CD4-positive, alpha-beta T cell (primary cell): ENCODE measurements at places on chromosomes 11 and 22. TPM values are rescaled to one million over a fixed set of nuclear protein-coding genes. Genes with fewer than 3 reads are reported as not detected.

- no peak overlapping the region for H3K27ac ChIP-seq
- no peak overlapping the region for H3K4me3 ChIP-seq
- no peaks in the 10 kb centered on the region for H3K36me3 ChIP-seq
- no peak for DNase-seq
- peaks cover 3% of the 10 kb centered on the region for H3K4me1 ChIP-seq
- H3K27me3 ChIP-seq, result no peaks in the 10 kb centered on the region
Observed at GRCh38 chr11:45798793-45799441, 6.0 kb upstream of the SLC35C1 start.

GRCh38 chr11:59216641-59217564 is 4.2 kb upstream of the MPEG1 start:
- H3K36me3 ChIP-seq, result no peaks in the 10 kb centered on the region
- H3K4me1 ChIP-seq, result peaks cover 9% of the 10 kb centered on the region
- no peak for DNase-seq
- no peaks in the 10 kb centered on the region for H3K27me3 ChIP-seq

DNA sequence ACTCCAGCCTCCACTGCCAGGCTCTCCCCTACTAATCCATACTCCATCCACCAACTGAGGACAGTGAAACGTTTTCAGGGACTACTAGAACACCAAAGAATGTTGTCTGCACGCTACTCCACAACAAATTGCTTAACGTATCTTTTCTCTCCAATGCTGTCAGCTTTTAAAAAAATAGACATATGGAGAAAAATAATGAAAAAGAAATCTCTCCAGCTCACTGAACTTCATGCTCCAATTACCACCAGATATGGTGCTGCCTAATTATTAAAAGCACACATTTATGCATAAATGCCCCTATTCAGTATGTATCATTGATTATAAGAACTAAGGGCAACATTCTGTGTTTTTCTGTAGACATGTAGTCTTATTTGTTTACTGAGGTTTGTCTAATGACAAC is 672.2 kb upstream of the ANO3 start:
- no peak overlapping the region for H3K27ac ChIP-seq
- no peaks in the 10 kb centered on the region for H3K4me1 ChIP-seq
- no peaks in the 10 kb centered on the region for H3K27me3 ChIP-seq
- H3K4me3 ChIP-seq, result no peak overlapping the region

- no peak for DNase-seq
- H3K4me3 ChIP-seq, result no peak overlapping the region
- H3K27ac ChIP-seq, result no peak overlapping the region
- H3K4me1 ChIP-seq, result no peaks in the 10 kb centered on the region
- no peaks in the 10 kb centered on the region for H3K36me3 ChIP-seq
- H3K27me3 ChIP-seq, result no peaks in the 10 kb centered on the region
Observed at GRCh38 chr11:94665116-94665659, 98.0 kb downstream of the PIWIL4 start.

- no peaks in the 10 kb centered on the region for H3K4me1 ChIP-seq
- H3K27me3 ChIP-seq, result no peaks in the 10 kb centered on the region
- no peaks in the 10 kb centered on the region for H3K36me3 ChIP-seq
- DNase-seq, result no peak
- no peak overlapping the region for H3K4me3 ChIP-seq
- no peak overlapping the region for H3K27ac ChIP-seq
Observed at GRCh38 chr11:41955066-41955465, 495.6 kb upstream of the LRRC4C start.

GRCh38 chr11:118807800-118808778 is 17.1 kb upstream of the DDX6 start:
- H3K27ac ChIP-seq, result no peak overlapping the region
- H3K4me1 ChIP-seq, result no peaks in the 10 kb centered on the region
- no peaks in the 10 kb centered on the region for H3K27me3 ChIP-seq
- no peak for DNase-seq

- H3K36me3 ChIP-seq, result no peaks in the 10 kb centered on the region
- no peaks in the 10 kb centered on the region for H3K4me1 ChIP-seq
- no peak overlapping the region for H3K4me3 ChIP-seq
- no peaks in the 10 kb centered on the region for H3K27me3 ChIP-seq
- no peak overlapping the region for H3K27ac ChIP-seq
Observed at GRCh38 chr11:11608783-11609232, 13.0 kb downstream of the GALNT18 start.

DNA sequence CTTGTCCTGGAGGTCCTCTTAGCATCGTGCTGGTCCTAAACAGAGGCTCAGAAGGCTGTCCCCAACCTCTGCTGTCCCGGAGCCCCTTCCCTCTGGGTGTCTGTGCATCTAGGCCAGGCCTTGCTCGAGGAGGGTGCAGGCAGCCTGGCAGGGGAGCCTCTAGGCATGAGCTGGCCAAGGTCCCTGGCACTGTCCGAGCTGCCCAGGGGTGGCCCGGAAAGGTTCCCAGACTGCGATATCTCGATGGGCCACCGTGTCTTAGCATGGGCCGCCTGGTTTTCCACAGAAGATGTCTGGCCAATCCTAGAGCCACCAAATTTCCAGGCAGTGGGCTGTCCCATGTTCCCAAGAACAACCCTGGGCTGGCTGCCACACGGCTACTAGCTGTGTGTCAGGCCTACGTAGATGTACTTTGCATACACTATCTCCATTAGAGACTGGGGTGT is 24.6 kb upstream of the SMIM38 start:
- no peak overlapping the region for H3K27ac ChIP-seq
- no peaks in the 10 kb centered on the region for H3K36me3 ChIP-seq
- H3K4me3 ChIP-seq, result no peak overlapping the region
- H3K27me3 ChIP-seq, result no peaks in the 10 kb centered on the region

GRCh38 chr22:20887375-20887774 is 28.6 kb downstream of the SNAP29 start:
- peaks cover 53% of the 10 kb centered on the region for H3K36me3 ChIP-seq
- no peak overlapping the region for H3K4me3 ChIP-seq
- H3K27ac ChIP-seq, result no peak overlapping the region
- no peaks in the 10 kb centered on the region for H3K4me1 ChIP-seq
- H3K27me3 ChIP-seq, result no peaks in the 10 kb centered on the region
- no peak for DNase-seq

GRCh38 chr11:124876818-124877630 is 11.8 kb downstream of the ROBO3 start:
- H3K27ac ChIP-seq, result peak overlapping the region; percentile 62
- H3K36me3 ChIP-seq, result no peaks in the 10 kb centered on the region
- peaks cover 23% of the 10 kb centered on the region for H3K4me1 ChIP-seq
- peaks cover 34% of the 10 kb centered on the region for H3K27me3 ChIP-seq

GRCh38 chr11:116263019-116263418 is 509.8 kb downstream of the BUD13 start:
- H3K4me3 ChIP-seq, result no peak overlapping the region
- no peak for DNase-seq
- H3K27ac ChIP-seq, result no peak overlapping the region
- no peaks in the 10 kb centered on the region for H3K4me1 ChIP-seq
- no peaks in the 10 kb centered on the region for H3K27me3 ChIP-seq

DNA sequence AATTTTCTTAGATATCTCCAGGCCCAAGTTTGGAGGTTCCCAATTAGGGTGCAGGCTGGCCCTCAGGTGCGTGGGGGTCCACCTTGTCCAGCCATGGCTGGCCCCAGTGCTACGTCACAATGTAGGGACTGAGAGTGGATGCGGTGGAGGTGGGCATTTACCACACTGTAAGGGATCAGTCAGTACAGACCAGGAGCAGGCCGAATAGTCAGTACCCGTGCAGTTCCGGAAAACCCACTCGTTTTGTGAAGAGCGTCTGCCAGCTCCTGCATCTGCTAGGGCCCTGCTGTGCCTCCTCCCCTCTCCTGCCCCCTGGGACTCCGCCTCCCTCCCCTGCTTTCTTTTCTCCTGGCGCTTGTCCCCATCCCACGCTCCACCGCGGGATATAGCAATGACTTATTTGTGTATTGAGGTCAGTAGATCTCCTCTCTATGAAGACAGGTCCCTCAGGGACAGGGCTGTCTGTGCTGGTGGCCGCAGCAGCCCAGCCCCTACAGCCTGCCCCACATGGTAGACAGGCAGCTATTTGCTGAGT is 50.4 kb upstream of the SEPTIN5 start:
- DNase-seq, result no peak
- H3K36me3 ChIP-seq, result no peaks in the 10 kb centered on the region
- no peaks in the 10 kb centered on the region for H3K27me3 ChIP-seq
- no peaks in the 10 kb centered on the region for H3K4me1 ChIP-seq
- no peak overlapping the region for H3K27ac ChIP-seq

DNA sequence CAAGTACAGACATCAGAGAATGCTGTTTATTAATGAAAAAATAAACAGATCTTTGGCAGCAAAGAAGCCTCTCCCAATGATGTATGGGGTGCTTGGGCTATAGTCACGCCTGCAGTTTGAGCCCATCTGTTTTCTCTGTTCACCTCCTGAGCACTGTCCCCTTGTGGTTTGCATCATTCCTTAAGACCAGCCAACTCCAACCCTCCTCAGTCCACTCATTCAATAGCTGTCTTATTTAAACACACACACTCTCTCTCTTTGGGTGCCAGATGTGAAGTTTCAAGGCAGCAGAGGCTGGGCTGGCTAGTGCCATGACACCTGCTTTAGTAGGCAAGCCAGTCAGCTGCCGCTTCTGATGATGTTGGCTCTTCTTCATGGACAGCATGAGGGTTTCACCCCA is 58.1 kb downstream of the POLD3 start:
- no peak for DNase-seq
- no peaks in the 10 kb centered on the region for H3K4me1 ChIP-seq
- H3K27ac ChIP-seq, result no peak overlapping the region

TYR gene
- total RNA-seq, result not detected

MIOX gene
- not detected for total RNA-seq

CCDC73 gene
- not detected for total RNA-seq

MMP7 gene
- total RNA-seq, result not detected
